ENCODE measurements at places on chromosomes 2 and 18.

DNA sequence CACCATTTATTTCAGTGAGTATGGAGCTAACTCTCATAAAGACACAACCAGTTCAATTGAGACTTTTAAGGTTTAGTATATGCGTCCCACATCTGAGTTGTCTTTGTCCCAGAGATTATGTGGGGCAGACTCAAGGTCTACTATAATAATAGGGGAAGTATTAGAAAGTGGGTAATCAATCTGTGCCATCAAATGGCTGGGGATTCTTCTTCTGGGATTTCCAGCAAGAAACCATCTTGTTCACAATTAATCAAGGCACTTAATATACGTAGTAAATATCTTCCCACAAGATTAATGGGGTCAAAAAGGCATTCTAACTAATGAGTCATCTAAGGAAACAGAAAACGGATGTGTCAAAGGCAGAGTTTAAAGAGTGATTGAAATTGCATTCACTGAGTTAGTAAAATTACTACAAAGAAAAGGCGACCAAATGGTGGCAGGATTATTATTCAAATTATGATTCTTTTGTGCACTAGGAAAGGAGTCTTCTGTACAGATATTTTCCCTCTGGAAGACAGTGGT, 179.8 kb upstream of the REG3G start:
- no peak for DNase-seq

GRCh38 chr18:31624892-31625640, 33.4 kb downstream of the TTR start:
- DNase-seq, result no peak

DNA sequence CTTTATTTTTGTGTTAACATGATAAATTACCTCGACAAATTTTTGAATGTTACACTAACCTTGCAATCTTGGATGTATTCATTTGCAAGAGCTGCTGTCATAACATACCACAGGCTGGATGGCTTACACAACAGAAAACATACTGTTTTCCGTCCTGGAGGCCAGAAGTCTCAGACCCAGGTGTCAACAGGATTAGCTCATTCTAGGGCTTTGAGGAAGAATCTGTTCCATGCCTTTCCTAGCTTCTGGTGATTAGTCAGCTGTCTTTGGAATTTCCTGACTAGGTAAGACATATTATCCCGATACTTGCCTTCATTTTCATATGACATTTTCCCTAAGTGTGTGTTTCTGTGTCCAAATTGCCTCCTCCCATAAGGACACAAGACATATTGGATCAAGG, 188.6 kb upstream of the CDH19 start:
- DNase-seq, result no peak

DNA sequence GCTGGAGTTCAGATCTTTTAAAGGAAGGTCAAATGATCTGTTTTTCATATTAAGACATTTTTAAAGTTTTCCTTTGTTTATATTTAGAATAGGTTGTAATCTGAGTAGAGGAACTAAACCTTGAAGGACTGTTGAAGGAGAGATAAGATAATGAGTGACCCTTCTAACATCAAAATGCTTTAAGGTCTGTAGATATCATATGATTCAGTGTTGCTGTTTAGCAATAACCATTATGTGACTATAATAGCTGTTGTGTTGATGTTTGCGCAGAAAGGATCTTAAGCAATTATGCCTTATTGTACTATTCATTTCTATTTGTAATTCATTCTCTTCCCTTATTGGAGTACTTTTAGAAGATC, 60.0 kb downstream of the SLC16A14 start:
- no peak for DNase-seq

- no peak for DNase-seq
These were observed at the start of gene SOX11 for GRCh38 chr2:5691985-5692529. SOX11 (plus strand) TSS chr2:5692384; CDS start chr2:5692722, 338 bp downstream.

DNA sequence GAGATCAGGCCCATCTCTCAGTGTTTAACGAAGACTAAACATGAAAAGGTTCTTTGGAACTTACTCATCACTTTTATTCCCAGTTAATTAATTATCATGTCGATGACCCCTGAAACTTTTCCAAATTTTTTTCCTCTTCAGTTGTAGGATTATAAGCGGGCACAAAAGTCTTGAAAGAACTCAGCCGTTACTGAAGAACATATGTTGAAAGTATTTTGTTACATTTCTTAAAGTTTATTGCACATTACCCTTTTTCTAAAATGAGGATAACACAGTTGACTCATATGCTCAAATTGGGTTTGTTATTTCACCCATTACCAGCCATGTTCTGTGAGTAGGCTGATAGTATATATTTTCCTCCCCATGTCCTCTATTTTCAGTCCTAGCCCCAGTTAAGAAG, 75.9 kb upstream of the COL3A1 start:
- DNase-seq, result no peak

- DNase-seq, result no peak
These were observed 1941.9 kb upstream of the PIK3C3 start for GRCh38 chr18:40013001-40013609.

GRCh38 chr2:27965841-27966240, 75.3 kb downstream of the BABAM2 start:
- no peak for DNase-seq

GRCh38 chr2:160417745-160418397, 75.7 kb downstream of the RBMS1 start:
- DNase-seq, result no peak

- no peak for DNase-seq
These were observed 148.2 kb downstream of the ESCO1 start for GRCh38 chr18:21452276-21452780.

DNA sequence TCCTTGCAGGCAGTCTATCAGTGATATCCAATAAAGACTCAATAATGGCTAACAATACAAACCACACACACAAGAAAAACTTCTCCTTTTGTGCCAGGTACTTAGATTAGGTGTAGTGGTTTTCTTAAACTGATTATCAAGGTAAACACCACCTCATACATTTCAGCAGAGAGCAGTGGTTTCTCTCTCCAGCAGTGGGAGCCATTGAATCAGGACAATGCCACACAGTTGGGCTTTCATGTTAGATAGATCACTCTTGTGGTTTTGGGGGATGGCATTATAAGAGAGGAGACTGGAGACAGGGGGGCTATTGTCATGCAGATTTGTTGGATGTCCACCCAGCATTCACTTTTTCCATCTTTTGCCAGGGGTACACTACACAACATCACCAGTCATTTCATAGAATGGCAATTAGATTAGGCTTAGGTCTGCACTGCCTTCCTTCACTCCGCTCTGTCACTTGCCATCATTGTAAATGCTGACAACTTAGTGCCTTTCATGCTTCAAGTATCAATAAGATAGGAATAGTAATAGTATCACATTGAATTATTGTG, 13.6 kb upstream of the IRS1 start:
- no peak for DNase-seq

GRCh38 chr2:161165811-161166210, 5.6 kb downstream of the TANK start:
- DNase-seq, result no peak

DNA sequence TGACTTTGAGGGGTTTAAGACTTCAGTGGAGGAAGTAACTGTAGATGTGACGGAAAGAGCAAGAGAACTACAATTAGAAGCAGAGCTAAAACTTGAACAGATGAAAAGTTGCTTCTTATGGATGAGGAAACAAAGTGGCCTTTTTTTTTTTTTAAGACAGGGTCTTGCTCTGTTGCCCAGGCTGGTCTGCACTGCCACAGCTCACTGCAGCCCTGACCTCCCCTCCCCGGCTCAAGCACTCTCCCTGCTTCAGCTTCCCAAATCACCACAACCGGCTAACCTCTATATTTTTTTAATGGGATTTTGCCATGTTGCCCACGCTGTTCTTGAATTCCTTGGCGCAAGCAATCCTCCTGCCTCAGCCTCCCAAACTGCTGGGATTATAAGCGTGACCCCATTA, 3.2 kb downstream of the MAP3K2 start:
- DNase-seq, result no peak

DNA sequence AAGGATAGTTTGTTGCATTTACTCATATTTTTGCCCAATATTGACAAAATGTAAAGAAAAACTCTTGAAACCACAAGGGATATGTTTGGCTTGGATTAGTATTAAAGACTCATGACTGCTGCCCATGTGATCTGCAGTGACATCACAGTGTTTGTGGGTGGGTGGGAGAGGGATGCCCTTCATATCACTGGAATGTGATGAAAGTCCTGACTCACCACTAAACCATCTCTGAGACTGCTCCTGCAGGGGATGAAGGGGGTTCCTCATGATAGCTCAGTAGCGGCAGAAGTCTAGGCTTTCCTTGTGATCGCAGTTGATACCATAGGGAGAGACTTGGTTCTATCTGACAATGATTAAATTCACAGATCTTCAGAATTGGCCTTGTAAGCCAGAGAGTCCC, 451.2 kb downstream of the CNTNAP5 start:
- no peak for DNase-seq

GRCh38 chr2:126358122-126358521, 297.8 kb upstream of the GYPC start:
- no peak for DNase-seq

DNA sequence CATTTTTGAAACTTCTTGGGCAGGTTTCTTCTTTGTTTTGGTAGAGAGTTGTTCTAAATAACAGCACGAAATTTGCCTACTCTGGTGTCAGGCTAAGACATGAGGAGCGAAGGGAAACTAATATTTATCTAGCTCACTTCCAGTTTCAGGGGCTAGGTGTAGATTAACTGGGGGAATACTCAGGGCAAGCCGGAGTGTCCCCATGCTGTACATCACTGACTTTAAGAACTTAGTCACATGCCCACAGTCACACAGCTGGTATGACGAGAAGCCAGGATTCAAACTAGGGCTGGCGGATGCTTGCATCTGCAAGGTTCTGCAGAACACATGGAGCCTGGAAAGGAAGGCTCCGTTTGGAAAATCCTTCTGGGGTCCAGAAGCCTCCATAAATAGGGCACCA, 133.3 kb downstream of the ALPK2 start:
- no peak for DNase-seq

- DNase-seq, result no peak
These were observed 117.7 kb downstream of the RBMS1 start for GRCh38 chr2:160375802-160376469.

GRCh38 chr2:232473467-232473890, 14.2 kb downstream of the ECEL1 start:
- DNase-seq, result no peak

GRCh38 chr2:204544961-204545860, at the start of gene PARD3B:
PARD3B (plus strand) TSS chr2:204545475; CDS start chr2:204546000, 525 bp downstream.
- DNase-seq, result peak; percentile 26

- DNase-seq, result no peak
These were observed 62.2 kb upstream of the DCC start for GRCh38 chr18:52277785-52278184.

GRCh38 chr2:3420769-3421397, 41.4 kb downstream of the TRAPPC12 start:
- DNase-seq, result no peak

DNA sequence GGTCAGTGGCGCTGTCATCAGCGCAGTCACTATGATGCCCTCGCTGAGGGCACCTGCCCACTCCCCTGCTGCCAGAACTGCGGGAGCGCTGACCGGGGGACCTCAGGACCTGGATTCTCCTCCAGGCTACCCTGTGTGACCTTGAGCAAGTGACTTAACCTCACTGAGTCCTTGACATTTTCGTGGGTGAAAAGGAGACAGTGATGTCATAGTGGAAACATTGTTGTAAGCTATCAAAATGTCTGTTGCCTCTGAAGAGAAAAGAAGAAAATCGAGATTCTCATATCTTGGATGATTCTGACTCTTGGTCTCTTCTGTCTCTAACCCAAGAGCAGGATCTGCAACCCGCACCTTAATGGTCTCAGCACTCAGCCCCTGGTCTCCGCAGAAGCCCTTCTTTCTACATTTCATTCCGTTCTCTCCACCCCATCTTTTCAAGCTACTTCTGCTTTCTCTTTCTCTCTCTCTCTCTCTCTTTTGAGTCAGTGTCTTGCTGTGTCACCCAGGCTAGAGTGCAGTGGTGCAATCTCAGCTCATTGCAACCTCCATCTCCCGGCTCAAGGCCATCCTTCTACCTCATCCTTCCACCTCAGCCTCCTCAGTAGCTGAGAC, 978 bp upstream of the TUBA4A start:
- DNase-seq, result peak; percentile 32

Measured in stimulated activated CD4-positive, alpha-beta T cell treated with anti-CD3 and anti-CD28 coated beads, Interleukin-2, amount 100 ng/mL, for 48 hours (primary cell).